Activated T-cell treated with anti-CD3 and anti-CD28 coated beads, Interleukin-2, amount 50 U/mL, for 72 hours (primary cell): ENCODE measurements at places on chromosomes 12 and 14.

GRCh38 chr12:3114671-3115070, 37.5 kb downstream of the TSPAN9 start:
- no peak for DNase-seq

- no peak for DNase-seq
Measured at GRCh38 chr12:132831771-132832170, 3.1 kb upstream of the GOLGA3 start.

DNA sequence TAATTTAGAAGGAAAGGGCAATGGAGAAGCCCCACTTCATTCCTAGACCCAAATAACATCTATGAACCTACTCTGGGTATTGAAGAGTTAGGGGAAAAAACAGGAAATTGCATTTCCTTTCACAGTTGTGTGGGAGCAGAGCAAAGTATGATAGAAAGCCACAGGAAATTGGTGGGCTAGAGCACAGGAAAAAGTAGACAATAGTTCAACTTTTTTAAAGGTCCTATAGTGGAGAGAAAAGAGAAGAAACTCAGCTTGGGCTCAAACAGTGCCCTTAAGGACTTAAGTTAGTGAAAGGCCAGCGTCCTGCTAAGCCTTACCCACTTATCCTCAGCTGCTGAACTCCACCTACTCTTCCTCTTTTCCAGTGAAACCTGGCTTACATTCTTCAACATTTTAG, 258.1 kb downstream of the DPY19L2 start:
- DNase-seq, result no peak

DNA sequence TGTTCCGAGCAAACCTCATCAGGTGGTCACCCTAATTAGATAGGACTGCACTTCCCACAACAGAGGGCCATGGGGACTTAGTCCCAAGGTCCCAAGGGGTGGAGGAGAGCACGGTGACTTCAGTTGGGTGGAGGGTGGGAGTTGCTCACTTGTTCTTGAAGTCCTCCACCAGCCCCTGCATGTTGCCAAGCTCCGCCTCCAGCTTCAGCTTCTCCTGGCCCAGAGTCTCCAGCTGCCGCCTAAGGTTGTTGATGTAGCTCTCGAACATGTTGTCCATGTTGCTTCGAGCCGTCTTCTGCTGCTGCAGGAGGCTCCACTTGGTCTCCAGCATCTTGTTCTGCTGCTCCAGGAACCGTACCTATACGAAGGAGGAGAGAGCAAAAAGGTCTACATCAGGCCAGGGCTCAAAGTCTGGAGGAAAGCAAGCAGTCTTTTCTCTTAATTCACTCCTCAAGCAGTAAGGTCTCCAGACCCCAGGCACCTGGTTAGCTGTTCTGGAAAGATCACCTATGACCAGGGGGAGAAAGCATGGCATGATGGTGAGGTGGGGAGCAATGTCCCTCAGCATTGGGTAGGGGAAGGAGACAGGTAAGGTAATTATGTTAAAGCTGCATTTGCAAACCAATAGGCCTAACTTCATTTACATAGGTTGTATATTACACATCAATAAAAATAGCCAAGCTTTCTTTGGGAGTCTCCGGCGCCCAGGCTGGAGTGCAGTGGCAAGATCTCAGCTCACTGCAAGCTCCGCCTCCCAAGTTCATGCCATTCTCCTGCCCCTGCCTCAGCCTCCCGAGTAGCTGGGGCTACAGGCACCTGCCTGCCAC, 2.9 kb downstream of the KRT8 start:
- DNase-seq, result no peak

GRCh38 chr14:29853272-29853671, 74.4 kb downstream of the PRKD1 start:
- DNase-seq, result no peak

GRCh38 chr14:26398616-26399015, 199.2 kb downstream of the NOVA1 start:
- DNase-seq, result no peak

DNA sequence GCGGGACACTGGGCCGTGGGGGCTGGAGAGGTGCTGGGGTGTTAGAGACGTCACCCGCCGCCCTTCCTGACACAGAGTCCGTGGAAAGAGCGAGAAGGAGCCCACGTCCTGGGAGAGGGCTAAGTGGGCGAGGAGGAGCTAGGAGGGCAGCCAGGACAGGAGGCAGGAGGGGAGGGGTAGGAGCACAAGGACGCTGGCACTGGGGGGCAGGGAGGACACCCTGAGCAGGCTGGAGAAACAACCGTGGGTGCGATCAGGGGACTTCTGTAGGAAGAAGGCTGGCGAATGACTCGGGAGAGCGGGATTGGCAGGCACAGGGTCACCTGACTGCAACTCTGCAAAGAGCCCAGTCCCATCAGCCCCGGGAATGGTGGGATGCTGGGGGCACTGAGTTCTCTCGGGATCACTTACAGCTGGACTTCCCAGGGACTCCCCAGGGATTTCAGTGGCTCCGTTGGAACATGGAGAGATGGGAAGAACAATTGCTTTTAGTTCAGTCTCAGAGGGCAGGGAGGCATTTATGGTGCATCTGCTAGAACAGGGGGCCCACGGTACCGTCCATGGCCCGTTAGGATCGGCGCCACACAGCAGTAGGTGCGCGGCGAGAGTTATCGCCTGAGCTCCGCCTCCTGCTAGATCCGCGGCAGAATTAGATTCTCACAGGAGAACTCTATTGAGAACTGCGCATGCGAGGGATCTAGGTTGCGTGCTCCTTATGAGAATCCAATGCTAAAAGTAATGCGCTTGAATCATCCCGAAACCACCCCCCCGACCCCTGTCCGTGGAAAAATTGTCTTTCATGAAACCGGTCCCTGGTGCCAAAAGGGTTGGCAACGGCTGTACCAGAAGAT, 24.3 kb downstream of the UBR7 start:
- DNase-seq, result no peak

GRCh38 chr12:92943482-92944250, 14.6 kb upstream of the EEA1 start:
- no peak for DNase-seq

- DNase-seq, result no peak
Measured at GRCh38 chr12:10122689-10123088, 7.3 kb downstream of the CLEC7A start.

- DNase-seq, result no peak
Measured at GRCh38 chr14:87679866-87680265, 313.1 kb downstream of the GALC start.

DNA sequence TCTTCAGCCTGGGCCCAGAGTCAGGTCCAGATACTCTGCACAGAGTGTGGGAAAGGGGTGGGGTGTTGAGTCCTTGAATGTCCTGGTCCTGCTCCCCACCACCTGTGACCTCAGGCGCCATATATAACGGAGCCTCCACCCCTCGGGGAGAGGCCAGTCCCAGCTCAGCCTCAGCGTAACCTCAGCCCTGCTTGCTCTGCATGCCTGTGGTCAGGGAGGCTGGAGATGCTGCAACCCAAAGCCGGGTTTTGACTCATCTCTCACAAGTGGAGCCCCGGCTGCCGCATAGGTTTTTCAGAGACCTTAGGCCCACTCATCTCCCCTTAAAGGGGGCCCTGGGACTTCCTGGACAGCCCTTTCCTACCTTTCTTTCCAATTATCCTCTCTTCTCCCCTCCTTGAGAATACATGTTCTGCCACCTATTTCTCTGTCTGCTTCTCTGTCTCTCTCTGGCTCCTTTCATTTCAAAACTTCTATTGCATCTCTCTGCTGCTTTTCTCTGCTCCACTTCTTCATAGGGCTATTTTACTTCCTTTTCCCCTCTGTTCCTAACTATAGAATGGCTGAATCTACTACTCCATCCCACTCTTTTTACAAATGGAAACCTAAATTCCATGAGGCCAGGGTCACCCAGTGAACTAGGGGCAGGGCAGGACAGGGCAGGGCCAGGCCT, 1.2 kb downstream of the ITGB7 start:
- peak; percentile 88 for DNase-seq

DNA sequence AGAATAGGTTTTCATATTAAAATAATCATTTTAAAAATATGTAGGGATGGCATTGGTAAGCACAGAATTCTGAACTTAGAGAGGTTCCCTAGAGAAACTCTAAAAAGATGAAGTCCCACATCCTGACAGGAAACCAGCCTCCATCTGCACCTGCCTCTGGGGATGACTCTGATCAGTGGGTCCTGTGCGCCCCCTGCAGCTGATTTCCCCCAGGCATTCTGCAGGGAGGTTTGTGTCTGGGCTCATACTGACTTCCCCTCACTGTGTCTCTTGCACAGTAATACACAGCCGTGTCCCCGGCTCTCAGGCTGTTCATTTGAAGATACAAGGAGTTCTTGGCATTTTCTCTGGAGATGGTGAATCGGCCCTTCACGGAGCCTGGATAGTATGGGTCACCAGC, 602.9 kb downstream of the TMEM121 start:
- peak; percentile 32 for DNase-seq

GRCh38 chr12:9084417-9084816, 31.3 kb downstream of the A2M start:
- no peak for DNase-seq

- DNase-seq, result no peak
Measured at GRCh38 chr14:22518073-22518472, 71.0 kb downstream of the DAD1 start.

GRCh38 chr14:67943947-67944346, 124.4 kb downstream of the RAD51B start:
- DNase-seq, result peak; percentile 53

- no peak for DNase-seq
Measured at GRCh38 chr12:29216266-29216665, 67.2 kb downstream of the FAR2 start.

GRCh38 chr12:85016413-85016812, 19.7 kb downstream of the TSPAN19 start:
- DNase-seq, result no peak

DNA sequence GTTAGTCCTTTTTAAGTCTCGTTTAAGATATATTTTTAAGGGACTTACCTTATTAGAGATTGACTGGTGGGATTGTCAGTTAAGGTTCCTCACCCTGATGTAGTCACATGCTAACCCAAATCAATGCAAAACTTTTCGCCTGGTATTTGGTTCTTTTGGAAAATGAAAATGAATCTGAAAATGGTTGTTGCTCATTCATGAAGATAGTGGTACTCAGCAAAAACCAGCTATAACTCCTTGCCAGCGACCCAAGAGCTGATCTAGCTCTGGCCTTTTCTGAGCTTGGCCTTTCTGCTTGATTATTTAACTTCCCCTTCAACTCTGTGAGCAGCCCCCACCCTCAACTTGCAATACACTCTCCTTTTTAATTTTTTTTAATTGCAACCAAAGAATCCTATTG, 85.0 kb upstream of the GTF2A1 start:
- DNase-seq, result no peak

- DNase-seq, result no peak
Measured at GRCh38 chr14:101069228-101069549, 165.7 kb upstream of the RTL1 start.

DNA sequence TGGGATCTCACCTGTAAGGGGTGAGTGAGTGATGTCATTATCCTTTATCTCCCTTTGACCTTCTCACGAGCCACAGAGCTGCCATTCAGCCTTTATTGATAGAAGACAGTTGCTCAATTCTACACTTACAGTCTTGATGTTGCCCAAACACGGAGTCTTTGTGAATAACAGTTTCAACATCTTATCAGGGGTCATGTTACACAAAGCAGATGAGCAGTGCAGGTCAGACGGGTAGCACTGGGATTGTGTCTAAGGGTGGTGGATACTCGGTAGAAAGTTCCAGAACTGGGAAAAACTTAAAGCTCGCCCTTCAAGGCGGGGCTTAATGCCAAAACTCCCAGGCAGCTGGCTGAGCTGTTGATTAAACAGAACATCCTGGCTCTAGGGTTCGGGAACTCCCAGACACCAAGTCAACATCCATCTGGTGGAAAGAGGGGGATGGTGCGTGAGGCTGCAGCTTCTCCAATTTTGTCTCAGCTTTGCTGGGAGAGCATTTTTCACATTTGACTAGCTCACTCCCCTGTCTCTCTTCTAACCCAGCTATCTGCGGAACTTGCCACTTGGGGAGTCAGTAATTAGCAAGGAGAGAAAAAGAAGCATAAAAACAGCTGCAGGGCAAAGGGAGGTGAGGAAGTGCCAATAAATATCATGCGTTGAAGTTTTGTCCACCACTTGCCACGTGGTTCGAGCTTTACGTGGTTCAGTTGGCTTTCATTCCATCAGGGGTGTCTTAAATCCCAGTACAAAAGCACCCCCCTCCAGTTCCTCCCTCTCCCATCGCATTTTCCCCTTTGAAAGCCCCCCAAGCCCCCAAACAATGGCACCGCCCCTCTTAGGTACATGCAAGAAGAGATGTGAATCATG, 31.0 kb downstream of the FOXN4 start:
- no peak for DNase-seq

GRCh38 chr14:82180139-82180538, 646.5 kb upstream of the SEL1L start:
- DNase-seq, result no peak

DNA sequence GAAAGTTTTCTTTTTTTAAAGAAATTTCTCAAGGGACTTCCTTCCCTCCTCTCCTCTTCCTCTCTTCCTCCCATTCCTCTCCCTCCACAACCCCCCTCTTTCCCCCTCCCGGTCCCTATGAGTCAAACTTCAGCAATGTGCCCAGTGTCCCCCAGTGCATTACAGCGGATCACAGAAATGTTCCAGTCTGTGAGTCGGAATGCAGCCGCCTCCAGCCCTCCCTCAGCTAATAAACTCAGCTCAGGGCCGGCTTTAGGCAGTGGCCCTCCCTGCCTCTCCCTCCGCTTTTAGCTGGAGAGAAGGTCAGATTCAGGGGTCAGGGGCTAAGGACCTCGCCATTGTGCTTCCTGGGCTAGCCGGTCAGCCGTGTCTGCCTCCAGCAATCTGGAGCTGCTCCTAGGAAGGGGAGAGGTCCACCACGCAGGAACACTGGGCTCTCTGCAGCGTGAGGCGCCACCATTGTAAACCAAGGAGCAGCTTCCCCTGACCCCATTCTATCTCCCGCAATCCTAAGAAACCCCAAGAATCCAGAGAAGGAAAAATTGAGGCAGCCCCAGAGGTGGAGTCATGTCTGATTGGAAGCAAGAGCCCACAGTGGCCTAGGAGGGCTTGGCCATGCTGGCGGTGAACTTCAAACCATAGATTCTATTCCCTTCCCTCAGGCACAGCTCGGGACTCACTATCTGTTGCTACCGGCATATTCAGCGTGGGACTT, 1.1 kb upstream of the HDAC7 start:
- DNase-seq, result no peak

DNA sequence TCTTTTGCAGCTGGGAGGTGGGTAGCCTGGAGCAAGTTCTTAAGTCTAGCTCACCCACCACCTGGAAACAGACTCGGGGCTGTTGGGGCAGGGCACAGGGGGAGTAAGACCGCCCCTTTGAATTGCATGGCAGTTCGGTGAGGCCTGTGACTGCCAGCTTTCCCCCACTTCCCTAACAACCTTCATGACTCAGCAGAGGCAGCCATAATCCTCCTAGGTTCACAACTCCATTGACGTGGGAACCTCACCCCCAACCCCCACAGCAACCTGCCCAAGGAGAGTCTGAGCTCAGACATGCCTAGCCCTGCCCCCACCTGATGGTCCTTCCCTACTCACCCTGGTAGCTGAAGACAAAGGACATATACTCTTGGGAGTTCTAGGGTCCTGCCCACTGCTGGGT, 87.4 kb downstream of the NELL2 start:
- no peak for DNase-seq

DNA sequence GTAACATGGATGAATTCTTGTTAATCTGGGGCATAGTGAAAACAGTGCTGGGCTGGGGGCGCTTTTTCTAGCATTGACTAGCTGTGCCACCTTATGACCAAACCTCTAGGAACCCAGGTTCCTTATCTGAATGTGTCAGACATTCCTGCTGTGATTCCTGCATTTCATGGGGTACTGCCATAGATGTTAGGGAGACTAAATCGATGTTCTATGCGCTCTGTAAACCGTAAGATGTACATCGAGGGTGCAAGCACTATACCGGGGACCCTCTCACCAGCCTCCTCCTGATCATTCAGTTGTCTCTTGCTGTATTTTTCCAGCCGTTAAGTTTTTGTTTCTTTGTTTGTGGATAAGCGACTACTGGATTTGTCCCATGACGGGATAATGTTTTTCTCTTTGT, 170.9 kb upstream of the PARP11 start:
- no peak for DNase-seq
